Uterus (tissue), 4 donors: ENCODE measurements at places on chromosomes 7 and 10.

DNA sequence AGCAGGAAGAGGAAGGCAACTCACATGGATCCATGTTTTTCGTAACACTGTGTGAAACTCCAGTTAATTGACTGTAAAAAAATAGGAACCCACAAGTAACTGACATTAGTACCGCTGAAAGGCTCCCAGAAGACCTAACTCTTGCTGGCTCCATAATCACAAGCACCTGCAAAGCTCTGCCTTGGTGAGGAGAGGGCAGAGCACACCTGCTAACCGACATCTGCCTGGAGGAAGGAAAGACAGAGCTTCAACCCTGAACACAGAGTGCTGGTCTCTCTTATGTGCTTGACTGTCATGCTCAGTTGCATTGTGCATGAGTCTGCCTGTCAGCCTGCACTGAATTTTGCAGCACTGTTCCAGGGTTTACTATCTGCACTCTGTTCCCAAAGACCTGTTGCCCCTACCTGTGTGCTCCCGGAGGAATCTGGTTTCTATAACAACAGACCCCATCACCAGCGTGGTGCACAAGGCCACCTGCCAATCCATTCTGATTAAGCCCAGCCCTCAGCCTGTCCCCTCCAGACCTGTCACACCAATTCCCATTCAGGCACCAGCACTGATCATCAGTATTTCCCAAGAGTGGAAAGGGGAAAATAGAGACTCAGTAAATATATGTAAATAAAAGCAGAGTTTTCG is 63.1 kb upstream of the ANKRD1 start:
- DNase-seq: no peak

DNA sequence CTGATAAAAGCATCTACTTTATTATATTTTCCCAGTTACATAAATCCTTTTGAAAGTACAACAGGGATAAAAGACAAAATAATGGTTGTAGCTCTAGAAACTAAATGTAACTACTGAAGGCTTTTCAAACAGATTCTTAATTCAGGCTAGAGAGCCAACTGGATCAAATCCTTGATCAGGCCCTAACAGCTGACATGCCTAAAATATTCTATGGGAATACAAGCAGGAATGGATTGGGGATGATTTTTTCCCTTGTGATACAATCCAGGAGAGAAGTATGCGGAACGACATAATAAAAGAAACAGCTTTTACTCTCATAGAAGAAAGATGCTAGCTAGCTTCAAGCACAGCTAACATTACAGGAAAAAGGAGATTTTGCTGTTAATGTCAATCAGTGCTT is 49.0 kb downstream of the NT5C2 start:
- no peak for DNase-seq

DNA sequence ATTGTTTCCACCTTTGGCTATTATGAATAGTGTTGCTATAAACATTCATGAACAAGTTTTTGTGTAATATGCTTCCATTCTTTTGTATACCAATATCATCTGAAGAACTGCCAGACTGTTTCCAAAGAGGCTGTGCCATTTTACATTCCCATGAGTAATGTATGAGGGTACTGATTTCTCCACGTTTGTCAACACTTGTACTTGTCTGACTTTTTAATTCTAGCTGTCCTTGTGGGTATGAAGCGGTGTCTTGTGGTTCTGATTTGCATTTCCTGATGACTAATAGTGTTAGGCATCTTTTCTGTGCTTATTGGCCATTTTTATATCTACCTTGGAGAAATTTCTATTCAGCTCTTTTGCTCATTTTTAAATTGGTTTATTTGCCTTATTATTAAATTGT is 52.8 kb downstream of the LSMEM1 start:
- DNase-seq: no peak

- DNase-seq: no peak
These were observed 456.1 kb downstream of the PHTF2 start for GRCh38 chr7:78254726-78255055.

- DNase-seq: no peak
These were observed 70.1 kb upstream of the COL1A2 start for GRCh38 chr7:94324380-94325121.

DNA sequence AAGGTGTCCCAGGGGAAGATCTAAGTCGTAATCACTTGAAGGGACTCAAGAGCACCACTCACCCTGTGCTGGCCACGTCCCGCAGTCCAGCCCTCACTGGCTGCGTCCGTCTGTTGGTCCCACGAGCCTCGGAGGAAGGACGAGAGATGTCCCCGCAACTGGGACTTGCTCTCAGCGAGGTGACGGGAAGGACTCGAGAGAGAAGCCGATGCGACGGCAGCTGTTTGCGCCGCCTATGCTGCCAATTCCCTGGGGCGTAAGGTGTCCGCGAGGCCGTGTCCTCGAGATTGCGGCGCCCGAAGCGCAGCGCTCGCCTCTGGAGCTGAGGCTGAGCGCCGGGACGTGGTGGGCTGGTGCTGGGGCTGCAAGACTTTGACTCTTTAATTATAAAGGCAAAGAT is 100.6 kb upstream of the SEMA3E start:
- no peak for DNase-seq

DNA sequence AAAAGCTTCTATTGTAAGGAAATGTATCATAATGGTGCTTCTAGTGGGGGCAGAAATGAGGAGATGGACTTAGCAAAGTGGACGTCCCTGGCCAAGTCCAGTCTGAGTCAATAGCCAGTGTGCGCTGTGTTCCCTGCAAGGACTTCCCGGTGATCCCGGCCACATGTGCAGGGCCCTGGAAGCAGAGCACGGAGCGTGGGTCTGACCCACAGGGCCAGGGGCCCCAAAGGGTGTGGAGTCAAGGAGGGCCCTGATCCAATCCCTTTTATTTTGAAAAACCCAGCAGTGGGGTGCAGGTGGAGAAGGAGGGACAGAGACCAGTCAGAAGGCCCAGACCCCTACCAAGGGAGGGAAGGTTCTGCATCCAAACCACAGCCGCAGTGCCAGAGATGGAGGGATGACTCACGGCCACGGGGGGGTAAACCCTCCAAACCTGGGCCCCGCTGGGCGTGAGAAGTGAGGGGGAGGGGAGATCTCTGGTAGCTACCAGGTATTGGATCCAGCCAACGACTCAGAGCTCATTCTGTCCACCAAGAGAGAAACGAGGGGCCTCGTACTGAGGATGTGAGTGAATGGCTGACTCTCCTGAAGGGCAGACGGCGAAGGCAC is 57.2 kb upstream of the VIPR2 start:
- DNase-seq: no peak

DNA sequence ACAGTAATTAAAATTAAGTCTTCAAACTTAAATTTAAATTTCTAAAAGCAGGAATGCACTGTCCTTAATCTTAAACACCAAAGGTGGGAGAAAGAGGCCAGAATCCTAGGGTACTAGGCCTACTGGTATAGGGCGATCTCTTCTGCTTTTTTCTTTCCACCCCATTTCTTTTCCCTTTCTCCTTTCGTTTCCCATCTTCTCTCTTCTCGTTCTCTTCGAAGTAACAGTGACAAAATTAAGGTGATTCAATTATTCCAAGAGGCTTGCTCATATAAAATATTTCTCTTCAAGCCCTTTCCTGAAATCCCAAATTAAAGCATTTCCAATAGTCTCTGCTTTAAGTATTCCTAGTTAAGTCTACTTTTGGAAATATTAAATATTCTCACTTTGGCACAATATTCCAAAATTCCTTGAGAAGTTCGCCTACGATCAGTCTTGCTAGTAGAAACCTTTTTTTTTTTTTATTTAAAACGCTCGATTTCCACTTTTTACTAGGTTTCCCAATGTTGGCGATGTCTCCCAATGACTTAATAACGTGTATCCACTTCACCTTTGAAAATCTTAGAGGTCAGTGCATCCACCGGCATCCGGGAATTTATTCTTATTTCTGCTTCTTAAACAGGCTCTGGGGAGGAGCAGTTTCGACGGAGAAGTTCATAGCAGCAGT is 765 bp upstream of the LCOR start:
- no peak for DNase-seq

DNA sequence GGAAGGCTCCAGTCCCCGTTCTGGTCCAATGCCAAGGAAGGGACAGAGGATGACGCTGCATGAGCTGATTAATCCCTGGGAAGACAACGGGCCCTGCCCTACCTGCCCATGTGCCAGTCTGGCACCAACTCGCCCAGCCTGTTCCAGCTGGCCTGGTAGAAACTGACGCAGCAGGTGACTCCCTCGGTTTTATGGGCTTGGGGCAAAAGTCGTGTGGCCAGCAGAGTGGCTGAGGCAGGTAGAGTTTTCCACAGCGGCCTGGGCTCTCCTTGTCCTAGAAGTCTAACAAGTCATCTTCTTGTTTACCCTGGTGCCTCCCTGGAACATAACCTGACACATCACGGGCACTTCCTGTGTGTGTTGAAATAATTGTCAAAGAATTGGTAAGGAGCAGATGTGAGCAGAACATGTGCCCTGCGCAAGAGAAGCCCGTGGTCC is 20.4 kb upstream of the LMTK2 start:
- DNase-seq: no peak

DNA sequence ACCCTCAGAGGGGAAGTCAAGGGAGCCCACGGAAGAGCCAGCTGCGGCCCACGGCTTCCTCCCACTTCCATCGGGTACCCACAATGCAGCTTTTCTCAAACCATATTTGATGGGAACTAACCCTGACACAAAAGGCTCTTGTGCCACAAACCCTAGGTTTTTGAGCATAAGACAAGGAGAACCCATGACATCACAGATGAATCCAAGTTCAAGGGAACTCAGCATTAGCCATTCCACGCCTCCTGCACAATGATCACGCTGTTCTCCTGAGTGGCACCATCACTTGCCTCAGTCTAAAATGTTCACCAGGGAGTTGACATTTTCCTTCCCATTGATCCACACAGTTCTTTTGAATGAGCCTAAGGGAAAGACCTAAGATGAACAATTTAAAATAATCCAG is 70.4 kb downstream of the ITIH5 start:
- no peak for DNase-seq

- DNase-seq: no peak
These were observed 95.4 kb upstream of the RHEB start for GRCh38 chr7:151615058-151615457.

DNA sequence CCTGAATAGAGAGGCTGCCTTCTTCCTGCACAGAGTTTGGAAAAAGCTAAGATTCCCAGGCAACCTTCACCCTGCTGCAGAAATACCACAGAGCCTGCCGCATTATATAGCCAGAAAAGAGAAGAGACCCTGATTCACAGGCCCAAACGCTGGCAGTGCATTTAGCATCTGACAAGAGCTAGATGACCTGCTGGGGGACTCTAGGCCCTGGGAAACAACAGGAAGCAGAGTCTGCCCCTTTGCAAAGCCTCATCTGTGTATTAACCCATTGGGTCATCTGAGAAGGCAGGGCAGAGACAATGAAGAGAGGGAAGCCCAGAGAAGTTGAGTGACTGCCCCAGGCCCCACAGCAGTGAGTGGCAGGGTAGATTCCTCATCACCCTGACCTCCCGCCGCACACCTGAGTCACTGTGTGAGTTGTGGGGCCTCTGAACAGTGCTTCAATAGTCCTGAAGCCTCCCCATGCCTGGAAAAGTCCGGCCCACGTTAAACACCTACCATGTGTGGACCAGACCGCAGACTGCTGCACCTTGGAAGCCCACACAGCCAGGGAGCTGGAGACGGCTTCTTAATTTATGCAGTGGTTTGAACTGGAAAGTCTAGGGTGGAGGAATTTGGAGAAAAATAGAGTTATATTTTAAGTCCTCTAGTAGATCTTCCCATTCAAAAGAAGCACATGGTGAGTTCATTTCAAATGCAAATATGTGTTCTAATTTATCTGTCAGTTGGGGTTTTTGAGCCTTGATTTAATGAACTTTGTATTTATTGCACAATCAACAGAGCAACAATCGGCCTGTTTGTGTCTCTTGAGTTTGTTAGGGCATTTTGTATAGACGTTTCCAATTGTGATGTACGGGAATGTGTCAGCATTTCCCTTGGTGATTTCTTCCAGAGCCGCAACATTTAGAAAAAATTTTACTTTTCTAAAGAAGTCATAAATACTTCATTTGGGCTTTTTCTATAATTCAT is 80.4 kb upstream of the GPR26 start:
- DNase-seq: no peak

DNA sequence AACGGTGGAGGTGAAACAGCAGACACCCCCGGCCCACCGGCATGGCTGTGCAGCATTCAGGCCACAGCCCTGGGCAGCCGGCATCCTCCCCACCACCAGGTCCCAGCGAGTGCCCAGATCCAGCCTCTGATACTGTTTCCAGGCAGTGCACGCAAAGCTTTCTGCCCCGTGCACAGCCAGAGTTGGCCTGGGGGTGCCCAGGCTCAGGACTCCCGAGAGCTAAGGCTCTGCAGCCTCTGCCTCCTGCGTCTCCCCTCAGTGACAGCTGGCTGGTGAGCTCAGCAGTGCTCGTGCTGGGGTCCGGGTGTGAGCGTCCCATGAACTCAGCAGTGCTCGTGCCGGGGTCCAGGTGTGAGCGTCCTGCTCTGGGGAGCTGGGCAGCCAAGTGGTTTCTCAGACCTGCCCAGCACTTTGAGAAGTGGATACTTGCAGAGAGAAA is 65.4 kb downstream of the CFAP46 start:
- peak; percentile 5 for DNase-seq

- DNase-seq: no peak
These were observed 204.1 kb downstream of the TRIL start for GRCh38 chr7:28754027-28754426.

- no peak for DNase-seq
These were observed 14.3 kb downstream of the KCTD7 start for GRCh38 chr7:66642932-66643331.

DNA sequence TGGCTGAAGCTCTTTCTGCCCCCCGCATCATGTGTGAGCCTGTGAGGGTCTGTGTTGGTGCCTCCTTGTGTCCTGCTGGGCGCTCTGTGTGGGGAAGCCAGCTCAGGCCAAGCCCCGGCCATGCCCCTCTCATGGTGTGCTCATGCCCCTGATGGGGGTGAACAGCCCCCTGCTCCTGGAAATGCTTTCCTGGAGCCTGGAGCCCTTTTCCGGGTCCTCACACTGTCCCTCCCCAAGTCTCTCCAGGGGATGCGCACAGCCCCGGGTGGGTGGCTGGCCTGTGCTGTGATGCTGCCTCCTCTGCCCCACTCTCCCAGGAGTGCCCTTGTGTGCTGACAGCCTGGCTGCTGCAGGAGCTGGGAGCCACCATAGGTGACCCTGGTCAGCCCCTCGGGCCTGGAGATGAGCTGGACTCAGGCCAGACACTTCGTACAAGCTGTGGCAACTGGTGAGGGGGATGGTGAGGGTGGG is 20.8 kb upstream of the ZNF862 start:
- DNase-seq: no peak

- DNase-seq: no peak
These were observed 56.5 kb downstream of the RNLS start for GRCh38 chr10:88526501-88527105.

DNA sequence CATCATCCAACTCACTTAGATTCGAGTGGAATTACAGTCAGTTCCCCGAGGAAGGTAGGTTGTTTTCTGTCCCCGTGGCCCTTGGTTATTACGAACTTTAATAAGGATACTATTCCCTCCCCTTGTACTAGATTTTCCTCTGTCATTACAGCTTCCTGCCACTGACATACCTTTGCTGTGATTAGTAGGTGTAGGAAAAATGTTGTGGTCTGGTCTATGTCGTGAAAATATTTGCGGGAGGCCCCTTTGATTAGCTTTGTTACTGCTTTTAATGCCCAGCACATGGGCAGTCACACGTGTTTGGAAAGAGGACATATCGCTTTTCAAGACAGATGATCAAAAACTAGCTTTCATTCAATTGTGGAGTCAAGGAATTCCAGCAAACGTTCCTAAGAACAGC is 92.2 kb downstream of the GATA3 start:
- DNase-seq: no peak
